ENCODE measurements at places on chromosomes 7 and 10.

DNA sequence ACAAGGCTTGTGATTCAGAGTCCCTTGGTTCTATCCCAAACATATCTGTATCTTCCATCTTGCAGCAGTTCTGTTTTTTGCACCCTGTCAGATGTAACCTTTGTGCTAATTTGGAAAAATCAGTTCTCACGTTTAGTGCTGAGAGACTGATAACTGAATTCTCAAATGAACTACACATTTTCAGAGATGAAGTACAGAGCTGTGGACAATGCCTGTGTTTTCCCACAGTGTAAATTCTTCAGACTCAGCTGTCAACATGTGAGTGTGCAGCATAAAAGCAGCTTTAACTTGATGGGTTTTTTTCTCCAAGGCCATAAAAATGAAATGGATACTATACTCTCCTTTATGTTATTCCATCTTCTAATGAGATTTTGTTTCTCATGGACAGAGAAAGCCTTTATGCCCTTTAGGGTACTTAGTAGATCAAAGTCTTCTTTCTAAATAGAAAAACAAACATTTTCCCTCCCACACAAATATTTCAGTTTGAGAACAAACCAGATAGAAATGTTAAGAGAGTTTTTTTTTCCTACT is 150.9 kb downstream of the SEMA3A start:
- DNase-seq: no peak

DNA sequence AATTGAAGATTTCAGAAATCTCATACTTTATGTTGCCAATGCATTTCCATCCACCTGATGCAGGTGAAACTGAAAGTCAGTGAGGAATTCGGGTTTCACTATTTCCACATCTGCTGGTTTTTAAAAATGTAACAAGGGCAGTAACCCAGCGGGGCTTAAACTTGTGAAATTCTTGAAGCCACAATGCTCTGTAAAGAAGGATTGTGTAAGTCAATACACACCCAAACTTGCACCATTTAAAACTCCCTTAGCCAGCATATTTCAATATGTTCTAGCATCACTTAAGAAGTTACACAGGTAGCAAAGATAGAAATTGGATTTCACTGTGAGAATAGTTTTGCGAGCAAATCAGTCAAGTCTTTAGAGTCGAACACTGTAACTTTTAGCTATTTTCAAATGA is 386.1 kb downstream of the PLXDC2 start:
- DNase-seq: no peak

DNA sequence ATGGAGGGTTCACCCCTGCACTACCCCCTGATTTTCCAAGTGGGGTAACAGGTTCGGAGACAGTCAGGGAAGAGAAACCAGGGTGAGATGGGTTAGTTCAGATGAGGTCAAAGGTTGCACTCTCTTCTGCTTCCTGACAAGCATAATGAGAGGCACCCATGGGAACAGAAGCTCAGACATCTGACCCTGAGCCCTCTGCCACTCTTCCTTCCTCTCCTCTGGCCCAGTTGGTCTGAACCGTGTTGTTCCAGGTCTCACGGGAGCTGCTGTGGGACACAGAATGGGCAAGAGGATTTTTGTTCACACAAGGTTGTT is 38.4 kb downstream of the DNAJB12 start:
- DNase-seq: no peak

GRCh38 chr10:94208315-94208714 is 154.4 kb downstream of the NOC3L start:
- DNase-seq: no peak

DNA sequence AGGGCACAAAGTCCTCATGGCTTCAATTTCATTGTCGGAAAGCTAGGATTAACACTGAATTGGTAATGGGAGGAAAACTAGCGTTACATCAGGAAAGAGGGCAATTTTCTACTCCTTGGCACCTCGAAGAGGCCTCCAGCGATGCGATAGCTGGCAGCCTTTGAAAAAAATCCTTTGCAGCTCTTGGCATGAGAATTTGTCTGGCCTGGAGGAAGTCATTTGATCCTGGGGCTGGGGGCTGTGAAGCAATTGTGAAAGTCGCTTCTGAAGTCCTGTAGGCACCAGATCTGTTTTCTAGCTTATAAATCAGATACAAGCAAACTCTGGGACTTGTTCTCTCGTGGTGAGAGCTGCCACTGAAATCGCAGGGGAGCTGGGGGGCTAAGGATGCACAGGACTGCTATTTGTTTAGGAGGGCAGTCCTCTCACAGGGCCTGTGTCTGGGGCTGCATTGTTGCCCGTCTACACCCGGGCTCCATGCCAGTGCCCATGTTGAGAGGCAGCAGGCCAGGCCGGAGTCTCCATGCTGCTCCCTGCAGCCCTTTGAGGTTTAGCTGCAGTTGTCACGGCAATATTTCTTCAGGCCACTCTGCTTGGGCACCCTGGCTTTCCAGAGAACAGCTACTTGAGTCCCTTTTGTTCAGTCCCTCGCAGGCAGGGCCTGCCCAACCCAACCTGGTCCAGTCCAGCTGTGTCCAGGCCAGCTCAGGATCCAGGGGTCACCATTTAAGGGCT is 206.8 kb upstream of the LYZL1 start:
- peak; percentile 15 for DNase-seq

DNA sequence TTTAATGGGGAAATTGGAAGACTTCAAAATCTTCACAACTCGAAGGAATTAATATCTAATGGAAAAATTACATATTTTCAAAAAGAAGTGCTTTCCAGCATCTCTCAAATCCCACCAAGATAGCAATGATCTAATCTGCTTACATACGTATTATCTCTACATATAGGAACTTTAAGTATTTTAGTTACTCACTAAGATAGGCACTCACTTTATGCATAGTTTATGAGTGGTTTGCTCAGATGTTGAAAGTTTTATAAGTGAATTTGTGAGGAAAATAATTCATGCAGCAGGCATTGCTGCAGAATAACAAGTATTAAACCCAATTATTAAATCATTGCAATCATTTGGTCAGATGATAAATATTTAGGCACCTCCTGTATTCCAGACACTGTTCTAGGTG is 2.3 kb upstream of the CYTH3 start:
- DNase-seq: no peak

DNA sequence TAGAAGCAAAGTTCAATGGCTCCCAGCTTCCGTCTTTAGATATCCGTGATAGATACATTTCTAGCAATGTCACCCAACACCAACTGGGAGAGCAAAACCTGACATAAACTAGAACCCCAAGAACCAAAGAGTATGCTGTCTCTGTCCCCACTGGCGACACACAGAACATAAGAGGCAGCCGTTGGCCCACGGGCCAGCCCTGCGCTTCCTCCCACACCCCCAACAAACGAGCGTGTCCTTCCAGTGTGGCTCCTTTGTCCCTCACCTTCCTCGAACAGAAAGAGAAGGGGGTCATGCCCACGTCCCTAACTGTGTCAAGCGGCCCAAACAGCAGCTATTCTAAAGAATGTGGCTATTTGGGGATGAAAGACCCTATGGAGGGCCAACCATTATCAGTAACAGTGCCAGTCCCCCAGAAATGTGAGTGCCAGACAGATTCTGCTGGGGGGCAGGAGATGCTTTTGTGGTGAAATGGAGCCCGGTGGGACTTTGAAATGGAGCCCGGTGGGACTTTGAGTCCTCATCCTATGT is 171.9 kb downstream of the USP6NL start:
- no peak for DNase-seq

- DNase-seq: no peak
Measured at GRCh38 chr7:27185854-27186667, 1.0 kb upstream of the HOXA11 start.

DNA sequence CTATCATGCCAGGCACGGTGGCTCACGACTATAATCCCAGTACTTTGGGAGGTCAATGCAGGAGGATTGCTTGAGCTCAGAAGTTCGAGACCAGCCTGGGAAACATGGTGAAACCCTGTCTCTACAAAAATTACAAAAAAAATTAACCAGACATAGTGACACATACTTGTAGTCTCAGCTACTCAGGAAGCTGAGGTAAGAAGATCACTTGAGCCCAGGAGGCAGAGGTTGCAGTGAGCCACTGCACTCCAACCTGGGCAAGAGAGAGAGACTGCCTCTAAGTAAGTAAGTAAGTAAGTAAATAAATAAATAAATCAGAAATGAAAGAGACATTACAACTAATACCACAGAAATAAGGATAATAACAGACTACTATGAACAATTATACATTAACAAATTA is 36.2 kb downstream of the PDLIM1 start:
- no peak for DNase-seq

GRCh38 chr10:121005948-121006587 is 154.9 kb downstream of the WDR11 start:
- DNase-seq: no peak

- no peak for DNase-seq
Measured at GRCh38 chr7:5041047-5041446, 4.6 kb upstream of the RBAK start.

DNA sequence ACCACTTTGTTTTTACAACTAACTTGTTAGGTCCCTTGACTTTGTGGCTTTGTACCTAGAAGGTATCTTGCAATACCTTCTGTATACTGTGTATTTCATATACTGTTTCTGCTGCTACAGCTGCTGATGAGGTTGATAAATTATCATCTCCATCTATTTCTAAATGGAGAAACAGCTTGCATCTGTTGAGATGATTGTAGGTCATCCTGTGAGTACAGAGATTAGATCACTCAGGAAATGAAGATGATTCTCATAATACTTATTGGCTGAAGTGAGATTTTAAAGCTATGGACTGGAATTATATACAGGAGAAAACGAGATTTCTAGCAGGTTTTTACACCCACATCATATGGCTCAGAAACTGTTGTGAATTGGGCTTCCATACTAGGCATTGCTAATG is 280.5 kb downstream of the KCND2 start:
- DNase-seq: no peak

DNA sequence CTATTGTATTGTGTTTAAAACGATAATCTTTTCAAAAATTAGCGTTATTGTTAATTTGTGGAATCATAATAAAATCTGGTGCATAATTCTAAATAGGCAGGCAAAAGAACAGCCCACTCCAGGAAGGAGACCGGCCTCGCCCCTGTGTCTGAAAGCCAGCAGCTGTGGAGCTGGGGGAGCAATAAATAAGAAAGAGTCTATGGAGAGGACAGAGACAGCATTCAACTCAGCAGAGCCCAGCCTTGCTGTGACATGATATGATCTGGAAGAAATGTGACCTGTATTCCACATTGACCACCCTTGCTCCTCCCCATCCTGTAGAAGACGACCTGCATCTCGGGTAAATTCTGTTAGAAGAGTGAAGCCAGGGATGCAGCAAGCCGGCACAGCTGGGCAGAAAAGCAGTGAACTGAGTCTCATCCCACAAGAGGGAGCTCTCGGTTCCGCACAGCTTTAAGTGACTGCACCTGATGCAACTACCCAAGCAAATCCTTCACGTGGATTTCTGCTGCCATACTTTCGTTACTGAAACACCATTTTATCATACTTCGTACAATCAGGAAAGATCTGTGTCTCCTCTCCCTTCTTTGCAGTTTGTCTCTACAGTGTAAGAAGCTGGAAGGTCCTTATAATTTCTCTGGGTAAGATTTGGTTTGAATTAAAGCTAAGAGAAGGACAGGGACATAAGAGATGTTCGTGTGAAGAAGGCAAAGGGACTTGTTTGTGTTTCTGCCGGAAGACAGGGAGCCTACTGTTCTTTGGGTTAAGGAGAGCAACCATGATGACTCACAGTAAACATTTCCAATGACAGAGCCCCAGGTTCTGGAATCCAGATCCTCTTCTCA is 427.1 kb downstream of the GPAM start:
- peak; percentile 27 for DNase-seq

- DNase-seq: peak; percentile 10
Measured at GRCh38 chr7:12111422-12112405, 99.4 kb upstream of the TMEM106B start.

GRCh38 chr7:114832906-114833595 is 88.8 kb upstream of the MDFIC start:
- DNase-seq: no peak

GRCh38 chr10:79147306-79147705 is 78.5 kb downstream of the ZMIZ1 start:
- DNase-seq: no peak

DNA sequence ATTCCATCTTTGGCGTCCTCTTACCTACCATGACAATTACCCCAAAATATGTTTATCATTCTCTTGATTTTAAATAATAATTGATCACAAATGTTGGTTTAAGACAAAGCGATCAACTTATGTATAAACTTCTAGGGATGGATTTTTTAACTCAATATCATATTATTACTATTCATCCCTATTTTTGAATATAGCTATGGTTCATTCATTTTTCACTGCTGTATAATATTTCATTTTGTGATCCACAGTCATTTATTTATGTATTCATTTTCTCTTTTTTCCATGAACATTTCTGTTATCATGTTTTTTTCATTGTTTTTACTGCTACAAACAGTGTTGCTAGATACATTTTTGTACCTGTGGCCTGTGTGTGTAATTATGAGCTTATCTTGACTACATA is 61.3 kb upstream of the MET start:
- DNase-seq: no peak

DNA sequence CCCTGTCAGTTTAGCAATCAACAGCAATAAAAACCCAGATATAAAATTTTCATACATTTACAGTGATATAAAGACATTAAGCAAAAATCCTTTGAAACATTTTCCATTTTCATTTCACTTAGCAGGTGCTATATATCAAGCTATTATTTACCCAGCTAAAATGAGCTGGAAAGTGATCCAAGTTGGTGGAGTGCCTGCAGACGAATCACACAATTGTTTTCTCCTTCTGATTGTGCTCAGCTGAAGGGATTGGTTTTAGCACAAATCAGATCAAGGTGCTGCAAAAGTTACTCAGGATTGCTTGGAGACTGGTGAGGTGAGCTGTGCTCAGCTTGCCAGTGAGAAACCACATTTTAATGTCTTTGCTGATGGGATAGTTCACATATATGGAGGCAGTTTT is 138.1 kb downstream of the LRMDA start:
- no peak for DNase-seq

DNA sequence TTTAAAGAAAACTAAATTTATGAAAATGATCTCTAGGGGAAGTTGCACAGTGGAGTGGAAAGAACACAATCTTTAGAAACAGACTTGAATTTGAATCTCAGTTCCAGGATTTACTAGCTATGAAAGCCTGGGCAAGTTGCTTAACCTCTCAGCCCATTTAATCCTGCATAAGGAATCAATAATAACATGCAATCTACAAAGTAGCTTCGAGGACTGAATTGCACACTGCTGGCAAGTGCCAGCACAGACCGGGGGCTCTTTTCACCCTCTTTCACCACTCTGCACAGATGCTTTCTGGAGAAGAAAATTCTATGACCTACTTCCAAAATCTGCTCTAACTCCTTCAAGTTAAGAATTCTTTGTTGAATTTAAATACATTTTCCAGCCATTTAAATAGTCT is 63.4 kb upstream of the ANK3 start:
- DNase-seq: no peak

All from heart left ventricle (tissue), 16 donors.